ENCODE measurements at places on chromosomes 5 and 9. TPM values are rescaled to one million over a fixed set of nuclear protein-coding genes. Genes with fewer than 3 reads are reported as not detected.

DNA sequence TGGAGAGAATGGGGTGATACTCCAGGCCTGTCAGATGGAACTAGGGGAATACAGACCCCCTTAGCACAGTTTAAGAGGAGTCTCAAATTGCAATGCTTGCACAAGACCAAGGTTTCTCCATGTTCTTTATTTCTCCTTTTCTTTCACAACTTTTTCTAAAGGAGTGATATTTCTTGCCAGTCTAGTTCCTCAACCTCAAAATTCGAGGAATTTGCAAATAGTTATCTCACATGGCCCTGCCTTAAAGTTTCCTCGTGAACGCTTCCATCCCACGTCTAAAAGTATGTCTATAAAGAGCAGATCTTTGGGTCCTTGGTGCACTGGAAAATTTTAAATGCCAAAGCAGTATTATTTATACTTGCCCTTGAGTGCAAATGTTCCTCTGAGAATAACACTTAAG is 373.8 kb upstream of the KLF4 start:
- no peak for DNase-seq

DNA sequence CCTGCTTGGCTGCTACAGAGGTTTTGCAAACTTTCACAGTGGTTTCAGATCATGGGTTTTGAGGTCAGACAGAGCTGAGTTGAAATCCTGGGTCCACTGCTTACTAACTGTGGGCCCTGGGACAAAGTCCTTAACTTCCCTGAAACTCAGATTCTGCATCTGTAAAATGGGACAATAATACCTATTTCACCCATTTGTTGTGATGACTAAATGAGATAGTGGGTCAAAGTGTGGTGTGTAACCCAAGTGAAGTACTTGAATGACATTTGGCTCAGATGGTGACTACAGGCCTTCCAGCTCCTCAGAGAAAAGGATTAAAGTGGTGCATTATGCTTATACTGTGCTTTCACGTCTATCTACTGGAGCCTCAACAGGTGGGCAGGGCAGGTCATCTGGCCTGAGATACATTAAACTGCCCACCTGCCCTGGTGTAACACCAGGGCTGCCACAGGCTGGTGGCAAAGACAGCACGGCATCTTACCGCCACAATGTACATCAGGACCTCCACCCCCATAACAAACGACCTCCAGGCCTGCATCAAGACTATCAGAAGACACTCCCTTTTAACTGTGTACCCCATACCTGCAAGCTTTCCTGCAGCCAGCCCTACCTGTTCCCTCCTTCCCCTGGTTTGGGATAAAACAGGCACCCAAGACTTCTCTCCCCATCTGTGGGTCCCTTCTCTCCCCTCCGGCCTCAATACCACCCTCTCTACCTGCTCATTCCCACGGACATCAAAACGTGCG is 846 bp upstream of the TRAF1 start:
- DNase-seq = no peak

GRCh38 chr5:55338092-55338613 is 30.4 kb downstream of the MTREX start:
- no peak for DNase-seq

Gene HSPB3
- not detected for total RNA-seq

DNA sequence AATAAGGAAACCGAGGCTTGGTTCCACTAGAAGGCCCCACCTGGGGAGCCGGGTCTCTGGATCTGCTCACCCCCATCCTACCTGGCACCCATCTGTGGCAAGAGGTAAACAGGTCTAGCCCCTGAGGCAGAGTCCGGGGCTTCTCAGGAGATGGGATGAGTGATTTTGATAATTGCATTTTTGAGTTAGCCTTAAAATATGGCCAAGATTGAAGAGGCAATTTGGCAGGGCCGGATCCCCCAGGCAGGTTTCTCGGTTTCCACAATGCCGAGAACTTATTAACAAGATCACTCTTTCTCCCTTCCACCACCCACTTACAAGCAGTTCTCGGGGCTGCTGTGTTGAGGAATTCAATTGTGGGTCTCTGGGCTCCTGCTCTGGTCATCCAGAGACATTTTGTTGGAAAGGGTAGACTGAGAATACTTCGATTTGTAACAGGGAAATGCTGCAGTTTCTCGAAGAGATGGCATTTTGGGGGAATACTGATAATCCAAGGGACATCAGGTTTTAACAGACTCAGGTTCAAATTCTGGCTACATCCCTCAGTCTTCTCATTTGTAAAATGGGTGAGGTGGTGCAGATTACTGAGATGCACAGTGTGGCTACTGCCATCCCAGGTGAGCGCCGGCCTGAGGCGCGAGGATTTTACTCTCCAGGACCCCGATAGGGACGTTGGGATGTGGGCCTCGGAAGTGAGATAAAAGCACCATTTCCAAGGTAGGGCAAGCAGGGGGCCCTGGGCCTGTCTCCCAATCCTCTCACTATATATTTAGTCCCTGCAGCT is 194.2 kb downstream of the CDK5RAP2 start:
- DNase-seq = no peak

DNA sequence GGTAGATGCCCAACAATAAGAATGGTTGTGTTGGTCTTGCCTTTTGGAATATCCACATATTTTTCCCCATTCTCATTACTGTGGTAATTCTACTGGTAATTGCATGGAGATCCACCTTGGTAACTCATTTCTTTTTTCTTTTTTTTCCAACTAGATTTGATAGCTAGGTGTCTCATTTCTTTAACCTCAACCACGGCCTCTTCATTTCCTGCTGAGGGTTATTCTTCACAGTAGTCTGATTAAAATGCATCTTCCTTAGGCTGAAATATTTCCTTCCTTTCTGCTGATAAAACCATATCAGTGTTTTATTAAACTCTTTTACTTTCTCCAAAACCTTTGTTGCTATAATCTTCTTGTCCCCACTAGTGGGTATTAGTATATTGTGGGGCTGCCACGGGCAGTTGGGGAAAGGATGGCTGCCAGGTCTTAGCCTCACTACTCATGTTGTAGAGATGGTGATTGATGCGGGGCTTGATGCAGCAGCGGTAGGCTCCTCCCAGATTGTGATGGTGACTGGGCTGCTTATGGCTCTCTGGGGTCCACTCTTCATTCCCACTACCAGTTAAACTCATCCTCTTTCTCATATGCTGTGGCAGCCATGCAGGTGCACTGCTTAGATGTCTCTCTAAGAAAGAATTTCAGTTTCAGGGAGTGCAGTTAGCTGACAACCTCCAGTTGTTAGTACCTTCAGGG is 35.9 kb downstream of the KIF2A start:
- no peak for DNase-seq

GRCh38 chr5:14668181-14668591 is 3.7 kb downstream of the OTULIN start:
- no peak for DNase-seq

Gene C6
- not detected for total RNA-seq

Gene PCDHB4
- 0.19 TPM for total RNA-seq

Gene FBP1
- total RNA-seq = 0.15 TPM

DNA sequence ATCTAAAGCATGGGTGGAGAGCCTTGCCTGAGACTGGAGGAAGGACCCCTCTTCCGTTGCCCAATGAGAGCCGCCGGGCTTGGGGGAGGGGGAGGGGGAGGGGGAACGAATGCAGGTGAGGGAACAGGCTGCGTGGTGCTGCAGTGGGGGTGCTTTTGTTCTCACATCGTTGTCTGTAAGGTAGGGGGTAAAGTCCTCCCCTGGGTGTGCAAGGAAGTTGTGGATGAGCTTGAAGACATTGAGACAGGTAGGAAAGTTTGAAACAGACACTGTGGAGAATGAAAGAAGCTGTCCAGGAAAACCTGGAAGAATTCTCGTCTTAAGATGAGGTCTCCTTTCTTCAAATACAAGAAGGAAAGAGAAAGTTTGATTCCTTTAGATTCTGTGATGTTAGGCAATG is 94.1 kb upstream of the LIFR start:
- no peak for DNase-seq

Gene KCNN2
- total RNA-seq = not detected

DNA sequence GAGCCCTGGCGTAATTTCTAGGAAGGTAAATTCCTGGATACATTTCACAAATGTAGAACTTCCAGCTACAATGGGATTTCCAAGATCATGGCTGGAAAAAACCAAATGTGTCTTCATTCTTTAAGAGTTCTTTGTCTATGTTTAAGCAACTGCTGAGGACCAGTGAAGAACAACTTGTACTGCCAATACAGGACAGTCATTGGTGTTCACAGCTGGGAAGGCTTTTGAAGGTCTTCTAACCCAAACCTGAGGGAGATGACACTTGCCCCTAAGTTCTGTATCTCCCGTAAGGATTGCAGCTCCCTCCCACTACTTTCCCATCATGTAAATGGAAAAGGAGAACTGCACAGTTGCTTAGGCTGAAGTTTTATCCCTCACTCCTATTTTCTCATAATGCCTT is 28.4 kb downstream of the TMEM167A start:
- no peak for DNase-seq

GRCh38 chr5:32420506-32420905 is 24.0 kb downstream of the ZFR start:
- no peak for DNase-seq

Gene PCA3
- total RNA-seq = not detected

DNA sequence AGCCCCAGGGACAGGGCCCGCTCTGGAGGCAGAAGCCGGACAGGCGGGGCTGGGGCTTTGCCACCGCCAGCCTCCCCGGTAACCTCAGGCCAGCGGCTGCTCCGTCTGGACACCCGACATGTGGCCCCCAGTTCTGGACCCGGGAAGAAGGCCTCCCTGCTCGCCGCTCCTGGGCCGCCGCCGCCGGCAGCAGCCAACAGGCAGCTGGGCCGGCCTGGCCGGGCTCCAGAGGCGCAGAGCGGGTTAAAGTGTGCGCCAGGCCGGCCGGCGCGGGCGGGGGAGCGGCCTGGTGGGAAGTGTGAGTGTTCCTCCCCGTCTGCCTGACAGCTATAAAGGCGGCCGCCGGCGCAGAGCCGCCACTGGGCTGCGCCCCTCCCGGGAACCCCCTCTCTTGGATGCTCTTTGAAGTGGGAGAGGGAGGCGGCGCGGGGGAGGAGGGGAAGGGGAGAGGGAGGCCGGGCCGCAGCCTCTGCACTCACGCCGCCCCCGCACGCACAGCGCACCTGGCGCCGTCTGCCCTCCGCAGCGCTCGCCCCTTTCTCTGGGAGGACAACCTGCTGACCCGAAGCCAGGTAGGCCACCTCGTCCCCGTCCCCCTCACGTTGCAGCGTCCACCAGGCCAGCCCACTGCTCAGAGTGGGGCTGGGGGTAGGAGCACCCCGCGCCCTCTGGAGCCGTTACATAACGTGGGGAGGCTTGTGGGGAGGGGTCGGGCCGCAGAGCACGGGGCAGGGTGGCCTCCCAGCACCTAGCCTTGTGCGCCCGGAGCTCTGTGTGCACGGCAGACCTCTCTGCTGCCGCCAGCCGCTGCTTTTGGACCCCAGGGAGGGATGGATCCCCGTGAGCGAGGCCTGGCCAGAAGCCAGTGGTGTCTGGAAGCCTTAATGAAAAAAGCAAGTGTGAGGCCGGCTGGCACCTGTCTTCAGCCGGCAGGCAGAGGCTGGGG is at the start of gene ADAMTSL2:
Gene ADAMTSL2, plus strand, starts transcription at position 359 of the 946 bp plus-strand sequence. CDS start 2,009 bp downstream, outside the sequence.
- peak; percentile 38 for DNase-seq

DNA sequence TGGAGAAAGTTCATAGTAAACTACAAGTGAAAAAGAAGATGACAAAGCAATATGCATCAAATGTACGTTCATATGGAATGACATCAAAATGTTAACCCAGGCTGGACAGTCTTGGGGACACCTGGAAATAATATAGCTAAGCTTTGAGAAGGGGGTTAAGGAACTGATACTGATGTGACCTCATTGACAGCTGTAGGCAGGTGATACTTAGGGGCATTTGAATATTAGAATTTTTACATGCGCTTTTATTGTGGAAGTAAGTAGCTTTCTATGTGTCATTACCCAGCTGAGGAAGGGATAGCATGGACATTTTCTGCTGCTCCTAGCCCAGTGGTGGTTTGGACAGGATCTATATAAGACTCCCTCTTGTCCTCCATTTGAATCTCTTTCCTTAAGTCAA is 299.7 kb downstream of the CWC27 start:
- no peak for DNase-seq

- DNase-seq = no peak
Measured at GRCh38 chr9:132301521-132301920, 53.3 kb downstream of the SETX start.

DNA sequence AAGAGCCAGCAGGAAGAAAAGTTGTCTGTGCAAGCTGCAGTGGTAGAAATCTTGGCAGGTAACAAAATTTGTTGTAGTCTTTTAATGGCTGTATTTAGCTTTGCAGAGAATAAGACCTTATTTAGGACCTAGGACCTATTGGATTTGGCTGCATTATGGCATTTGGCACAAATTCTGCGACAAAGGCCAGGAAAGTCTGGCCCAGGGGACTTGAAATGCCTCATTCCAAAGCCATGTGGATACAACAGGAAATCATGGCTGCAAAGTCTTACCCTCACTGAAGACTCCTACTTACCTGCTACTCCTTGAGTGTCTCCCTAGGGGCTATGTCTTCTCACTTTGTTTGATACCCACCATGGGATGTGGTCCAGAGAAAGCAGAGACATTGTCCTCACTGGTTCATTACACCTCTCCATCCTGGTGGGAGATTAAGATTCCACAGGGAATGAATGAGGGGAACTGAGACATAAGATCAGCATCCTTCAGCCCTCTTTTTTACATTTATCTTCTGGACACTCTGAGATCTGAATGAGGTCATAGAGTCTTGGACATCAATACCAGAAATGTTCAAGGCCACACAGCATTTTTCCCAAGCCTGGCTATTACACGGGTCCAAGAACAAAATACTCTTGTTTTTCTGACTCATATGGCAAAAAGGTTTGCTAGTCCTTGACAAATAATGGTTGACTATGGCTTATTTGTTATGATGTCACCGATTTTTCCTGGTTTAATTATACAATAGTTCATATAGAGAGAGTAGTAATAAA is 119.4 kb downstream of the PDE8B start:
- DNase-seq = no peak

DNA sequence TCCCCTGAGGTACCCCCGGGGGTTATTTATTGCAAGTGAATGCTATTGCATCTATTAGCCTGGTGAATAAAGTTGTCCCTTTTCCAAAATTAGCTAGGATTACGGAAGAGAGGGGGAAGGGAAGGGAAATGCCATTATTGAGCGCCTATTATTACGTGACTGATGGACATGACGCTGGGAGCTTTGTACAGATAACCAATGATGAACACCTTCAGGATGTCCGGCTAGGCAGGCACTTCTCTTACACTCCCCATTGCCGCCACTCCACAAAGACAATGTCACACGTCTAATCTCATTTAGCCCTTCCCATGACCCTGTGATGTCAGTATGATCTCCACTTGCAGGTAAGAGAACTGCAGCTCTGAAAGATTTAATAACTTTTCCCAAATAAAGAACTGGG is 9.4 kb downstream of the GABRP start:
- DNase-seq = no peak

Data from naive thymus-derived CD4-positive, alpha-beta T cell (primary cell).